ENCODE measurements at places on chromosomes 11 and 22. TPM values are rescaled to one million over a fixed set of nuclear protein-coding genes. Genes with fewer than 3 reads are reported as not detected.

The KDM4E gene
- not detected for total RNA-seq

The MYOD1 gene
- total RNA-seq, result not detected

The CCDC88B gene
- total RNA-seq, result 0.62 TPM

The LRRN4CL gene
- total RNA-seq, result 0.40 TPM

The VPREB1 gene
- total RNA-seq, result not detected

The DGAT2 gene
- total RNA-seq, result 4.4 TPM

DNA sequence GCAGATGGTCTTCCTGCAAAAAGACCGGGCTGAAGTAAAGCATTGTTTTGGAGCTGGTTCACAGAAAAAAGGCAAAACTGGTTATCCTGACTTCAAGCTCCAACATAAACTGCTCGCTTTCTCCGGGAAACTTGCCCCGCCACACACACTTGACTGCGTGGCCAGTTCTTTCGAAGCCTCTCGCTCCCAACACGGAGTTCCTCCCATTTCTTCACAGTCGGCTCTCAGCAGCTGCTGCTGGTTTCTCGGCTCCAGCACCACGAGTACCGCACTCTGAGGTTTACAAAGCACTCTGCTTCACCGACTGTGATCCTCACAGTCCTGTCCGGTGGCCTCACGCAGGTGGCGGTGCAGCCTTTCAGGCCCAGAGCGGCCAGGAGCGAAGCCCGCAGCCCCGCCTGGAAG, 264 bp downstream of the CHEK1 start:
- H3K4me3 ChIP-seq, result peak overlapping the region; percentile 89
- peak overlapping the region; percentile 95 for H3K27ac ChIP-seq
- H3K27me3 ChIP-seq, result no peaks in the 10 kb centered on the region
- peaks cover 13% of the 10 kb centered on the region for H3K36me3 ChIP-seq

GRCh38 chr11:70597751-70598625, 199.7 kb downstream of the CTTN start:
- no peaks in the 10 kb centered on the region for H3K36me3 ChIP-seq
- H3K4me3 ChIP-seq, result no peak overlapping the region
- peaks cover 8% of the 10 kb centered on the region for H3K4me1 ChIP-seq
- no peaks in the 10 kb centered on the region for H3K27me3 ChIP-seq
- peak; percentile 35 for DNase-seq

DNA sequence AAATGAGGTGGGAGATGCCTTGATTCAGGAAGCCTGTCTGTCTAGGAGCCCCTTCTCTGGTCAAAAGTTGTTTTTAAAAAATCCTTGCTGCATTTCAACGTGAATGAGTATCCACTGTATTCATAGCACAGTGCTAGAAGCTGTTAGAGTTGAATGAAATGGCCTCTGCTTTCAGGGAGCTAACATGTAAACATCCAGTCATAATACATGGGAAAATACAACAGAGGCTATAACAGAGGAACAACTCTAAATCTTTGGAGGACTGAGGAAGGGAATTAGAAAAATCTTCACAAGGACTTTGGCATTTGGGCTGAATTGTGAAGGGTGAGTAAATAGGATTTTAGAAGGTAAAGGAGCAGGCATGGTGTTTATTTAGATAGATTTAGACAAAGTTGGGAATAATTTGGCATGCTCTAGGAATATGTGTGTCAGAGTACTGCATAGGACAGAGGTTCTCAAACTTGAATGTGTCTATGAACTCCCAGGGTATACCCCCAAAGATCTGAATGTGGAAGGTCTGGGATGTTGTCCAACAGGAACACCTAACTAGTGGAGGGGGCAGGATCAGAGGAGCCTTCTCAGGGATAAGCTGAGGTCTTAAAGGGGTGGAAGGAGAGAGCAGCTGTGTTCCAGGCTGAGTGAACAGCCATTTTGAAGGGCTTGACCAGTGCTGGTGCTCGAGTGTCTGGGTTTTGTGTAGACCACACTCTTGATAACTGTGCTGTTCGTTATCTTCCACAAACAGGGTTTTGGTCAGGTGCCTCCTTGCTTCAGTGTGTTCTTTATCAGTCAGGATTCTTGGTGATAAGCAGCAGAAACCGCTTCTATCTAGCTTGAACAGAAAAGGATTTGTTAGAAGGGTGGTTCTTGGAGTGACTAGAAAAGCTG, 12.7 kb downstream of the SREBF2 start:
- peak; percentile 27 for DNase-seq
- H3K27me3 ChIP-seq, result no peaks in the 10 kb centered on the region
- no peaks in the 10 kb centered on the region for H3K36me3 ChIP-seq

DNA sequence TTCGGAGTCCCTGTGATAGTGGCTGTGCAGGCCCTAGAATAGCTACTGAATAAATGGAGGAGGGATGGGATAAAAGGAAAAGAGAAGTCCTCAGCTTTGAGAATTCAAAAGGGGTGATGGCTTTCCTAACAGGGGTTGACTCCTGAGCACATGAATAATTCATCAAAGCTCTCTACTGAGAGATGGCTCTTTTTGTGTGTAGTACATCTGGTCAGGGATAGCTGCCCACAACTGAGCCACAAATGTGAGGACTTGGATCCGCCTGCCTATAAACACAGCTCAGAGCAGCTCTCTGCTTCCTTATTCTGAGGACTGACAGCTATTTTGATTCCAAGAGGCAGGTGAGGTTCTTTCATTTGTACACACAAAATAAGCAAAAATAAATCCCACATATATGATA, 82.3 kb downstream of the USP35 start:
- no peak overlapping the region for H3K27ac ChIP-seq
- H3K4me1 ChIP-seq, result peaks cover 12% of the 10 kb centered on the region
- no peaks in the 10 kb centered on the region for H3K27me3 ChIP-seq
- H3K36me3 ChIP-seq, result no peaks in the 10 kb centered on the region
- DNase-seq, result no peak

DNA sequence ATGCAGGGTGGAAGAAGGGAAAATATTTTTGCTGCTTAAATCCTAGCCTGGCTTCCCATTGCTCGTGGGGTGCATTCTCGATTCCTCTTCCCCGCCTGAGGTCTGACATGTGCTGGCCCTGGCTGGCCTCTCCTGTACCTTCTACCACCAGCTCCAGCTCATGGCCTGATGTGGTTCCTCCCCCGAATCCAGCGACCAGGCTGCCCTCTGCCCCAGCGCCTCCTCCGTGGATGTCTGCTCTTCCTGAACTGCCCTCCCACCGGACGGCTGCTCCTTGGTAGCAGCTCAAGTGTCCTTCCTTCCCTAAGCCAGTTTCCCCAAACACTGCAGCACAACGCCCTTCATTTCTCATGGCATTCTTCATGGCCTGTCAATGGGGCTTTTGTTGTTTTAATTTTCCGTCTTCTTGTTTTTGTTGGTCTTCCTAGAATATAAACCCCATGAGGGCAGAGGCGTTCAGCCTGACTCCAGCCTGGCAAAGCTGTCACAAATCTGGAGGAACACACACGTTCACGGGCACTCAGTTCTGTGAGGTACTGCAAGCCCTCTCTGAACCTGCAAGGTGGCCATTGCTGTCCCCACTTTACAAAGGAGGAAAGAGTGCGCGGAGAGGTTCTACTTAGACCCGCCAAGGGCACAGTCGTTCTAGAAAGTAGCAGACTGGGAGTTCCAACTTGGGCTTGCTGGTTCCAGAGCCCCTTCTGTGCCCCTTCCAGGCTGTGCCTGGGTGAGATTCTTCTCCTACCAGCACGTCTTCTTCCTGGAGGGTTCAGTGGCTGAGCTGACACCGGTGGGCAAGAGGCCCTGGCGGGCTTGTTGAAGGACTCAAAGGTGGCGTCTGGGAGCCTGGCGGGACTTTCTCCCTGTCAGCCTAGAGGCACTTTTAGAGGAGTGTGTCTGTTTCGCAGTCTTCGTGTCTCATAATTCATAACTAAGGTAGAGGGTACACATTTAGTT, 953 bp upstream of the LRP5 start:
- H3K27me3 ChIP-seq, result peaks cover 24% of the 10 kb centered on the region
- no peak for DNase-seq
- peak overlapping the region; percentile 43 for H3K4me3 ChIP-seq
- H3K27ac ChIP-seq, result no peak overlapping the region
- peaks cover 14% of the 10 kb centered on the region for H3K4me1 ChIP-seq

DNA sequence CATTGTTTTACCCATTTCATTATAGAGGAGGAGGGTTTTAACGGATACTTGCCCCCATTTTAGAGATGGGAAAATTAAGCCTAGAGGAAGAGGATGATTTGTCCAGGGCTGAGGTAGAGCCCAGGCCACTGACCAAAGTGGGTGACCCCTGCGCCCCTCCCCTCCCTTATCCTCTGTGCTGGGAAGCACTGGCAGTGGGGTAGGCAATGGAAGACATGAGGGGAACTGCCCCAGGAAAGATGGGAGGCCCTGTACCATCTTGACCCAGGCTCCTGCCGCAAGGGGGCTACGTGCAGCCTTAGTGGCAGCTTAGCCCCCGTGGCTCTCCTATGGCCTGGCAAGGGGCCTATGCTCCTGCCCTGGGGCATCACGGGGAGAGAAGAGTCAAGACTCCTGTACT, 76.4 kb upstream of the MYOD1 start:
- no peak for DNase-seq
- no peak overlapping the region for H3K27ac ChIP-seq
- no peak overlapping the region for H3K4me3 ChIP-seq
- no peaks in the 10 kb centered on the region for H3K36me3 ChIP-seq

DNA sequence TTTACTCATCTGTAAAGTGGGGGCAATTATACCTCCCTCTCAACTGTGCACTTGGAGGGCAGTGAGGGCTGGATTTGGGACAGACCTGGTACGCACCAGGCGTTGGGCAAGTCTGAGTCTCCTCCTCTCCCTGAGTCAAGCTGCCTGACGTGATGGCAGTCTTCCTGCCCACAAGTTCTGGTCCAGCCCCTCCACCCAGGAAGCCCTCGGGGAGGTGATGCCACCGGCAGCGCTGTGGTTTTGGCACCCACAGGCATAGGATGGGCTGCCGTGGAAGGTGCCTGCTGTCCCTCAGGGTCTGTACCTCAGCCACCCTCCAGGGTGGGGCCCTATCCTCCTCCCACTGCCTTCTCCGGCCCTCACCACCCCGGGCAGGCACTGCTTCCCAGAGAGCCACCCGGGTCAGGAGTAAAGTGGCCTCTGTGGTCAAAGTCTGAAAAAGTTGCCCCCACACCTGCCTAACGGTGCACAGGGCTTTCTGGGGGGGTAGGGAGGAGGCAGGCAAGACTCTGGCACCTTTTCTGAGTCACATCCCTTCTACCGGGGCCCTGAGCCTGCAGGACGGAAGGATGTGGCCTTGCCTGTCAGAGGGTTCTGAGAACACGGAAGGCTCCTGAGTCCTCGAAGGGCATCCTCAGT, 6.5 kb upstream of the APOBEC3H start:
- DNase-seq, result no peak
- H3K4me1 ChIP-seq, result peaks cover 11% of the 10 kb centered on the region
- no peaks in the 10 kb centered on the region for H3K27me3 ChIP-seq
- no peaks in the 10 kb centered on the region for H3K36me3 ChIP-seq

- H3K4me3 ChIP-seq, result peak overlapping the region; percentile 7
- H3K27me3 ChIP-seq, result no peaks in the 10 kb centered on the region
- H3K4me1 ChIP-seq, result peaks cover 20% of the 10 kb centered on the region
These were observed 89.7 kb downstream of the LARGE2 start for GRCh38 chr11:46012185-46012584.

GRCh38 chr11:113839842-113840241, 35.5 kb downstream of the USP28 start:
- H3K4me3 ChIP-seq, result no peak overlapping the region
- H3K36me3 ChIP-seq, result no peaks in the 10 kb centered on the region
- H3K27me3 ChIP-seq, result no peaks in the 10 kb centered on the region
- no peaks in the 10 kb centered on the region for H3K4me1 ChIP-seq
- H3K27ac ChIP-seq, result no peak overlapping the region

GRCh38 chr11:20066783-20067156, 93.5 kb downstream of the DBX1 start:
- H3K36me3 ChIP-seq, result no peaks in the 10 kb centered on the region
- no peaks in the 10 kb centered on the region for H3K27me3 ChIP-seq
- H3K4me1 ChIP-seq, result no peaks in the 10 kb centered on the region
- H3K4me3 ChIP-seq, result no peak overlapping the region

- peaks cover 28% of the 10 kb centered on the region for H3K4me1 ChIP-seq
- no peak overlapping the region for H3K4me3 ChIP-seq
- no peak overlapping the region for H3K27ac ChIP-seq
- no peak for DNase-seq
These were observed 47.1 kb downstream of the LARGE1 start for GRCh38 chr22:33873186-33873585.

GRCh38 chr22:30655532-30655931, 12.1 kb downstream of the DUSP18 start:
- H3K4me1 ChIP-seq, result peaks cover 9% of the 10 kb centered on the region
- H3K27me3 ChIP-seq, result no peaks in the 10 kb centered on the region
- no peak overlapping the region for H3K4me3 ChIP-seq
- DNase-seq, result no peak
- no peaks in the 10 kb centered on the region for H3K36me3 ChIP-seq
- H3K27ac ChIP-seq, result no peak overlapping the region

- H3K4me3 ChIP-seq, result no peak overlapping the region
- H3K27me3 ChIP-seq, result no peaks in the 10 kb centered on the region
- DNase-seq, result no peak
- peaks cover 15% of the 10 kb centered on the region for H3K4me1 ChIP-seq
These were observed 169.3 kb upstream of the E2F8 start for GRCh38 chr11:19410032-19410431.

DNA sequence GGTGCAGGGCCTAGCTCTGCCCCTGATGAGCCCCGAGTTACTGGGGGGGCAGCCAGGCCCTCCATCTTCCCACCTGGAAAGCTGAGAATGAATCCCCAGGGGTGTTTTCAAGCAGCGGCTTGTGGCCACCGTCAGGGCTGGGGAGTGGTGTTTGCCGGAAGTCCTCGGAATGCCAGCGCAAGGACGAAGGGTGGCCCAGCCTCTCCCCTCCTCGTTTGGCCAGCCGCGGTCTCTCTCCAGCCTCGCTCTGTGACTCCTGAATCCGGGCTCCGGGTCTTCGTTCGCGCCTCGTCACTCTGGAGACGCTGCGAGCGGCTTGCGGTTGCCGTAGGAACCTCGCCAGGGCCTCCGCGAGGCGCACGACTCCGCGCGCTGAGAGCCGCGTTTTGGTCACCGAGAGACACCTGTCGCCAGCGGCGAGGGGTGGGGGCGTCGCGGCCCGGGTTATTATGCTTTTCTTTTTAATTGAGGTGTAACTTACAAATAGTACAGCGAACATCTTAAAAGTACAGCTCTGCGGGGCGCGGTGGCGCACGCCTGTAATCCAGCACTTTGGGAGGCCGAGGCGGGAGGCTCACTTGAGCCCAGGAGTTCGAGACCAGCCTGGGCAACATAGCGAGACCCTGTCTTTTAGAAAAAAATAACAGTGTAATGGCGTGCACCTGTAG, 6.3 kb upstream of the KDELR3 start:
- peaks cover 17% of the 10 kb centered on the region for H3K4me1 ChIP-seq
- peak overlapping the region; percentile 5 for H3K4me3 ChIP-seq
- DNase-seq, result peak; percentile 97
- no peak overlapping the region for H3K27ac ChIP-seq
- peaks cover 93% of the 10 kb centered on the region for H3K27me3 ChIP-seq

GRCh38 chr11:15006139-15006759, 34.1 kb upstream of the CALCA start:
- H3K4me1 ChIP-seq, result no peaks in the 10 kb centered on the region
- no peak overlapping the region for H3K4me3 ChIP-seq
- no peak overlapping the region for H3K27ac ChIP-seq
- H3K36me3 ChIP-seq, result no peaks in the 10 kb centered on the region

GRCh38 chr11:1172729-1173117, 15.0 kb downstream of the MUC5AC start:
- no peaks in the 10 kb centered on the region for H3K27me3 ChIP-seq
- no peak for DNase-seq
- H3K4me3 ChIP-seq, result no peak overlapping the region
- no peaks in the 10 kb centered on the region for H3K36me3 ChIP-seq
